ENCODE measurements at places on chromosomes 7 and 10.

DNA sequence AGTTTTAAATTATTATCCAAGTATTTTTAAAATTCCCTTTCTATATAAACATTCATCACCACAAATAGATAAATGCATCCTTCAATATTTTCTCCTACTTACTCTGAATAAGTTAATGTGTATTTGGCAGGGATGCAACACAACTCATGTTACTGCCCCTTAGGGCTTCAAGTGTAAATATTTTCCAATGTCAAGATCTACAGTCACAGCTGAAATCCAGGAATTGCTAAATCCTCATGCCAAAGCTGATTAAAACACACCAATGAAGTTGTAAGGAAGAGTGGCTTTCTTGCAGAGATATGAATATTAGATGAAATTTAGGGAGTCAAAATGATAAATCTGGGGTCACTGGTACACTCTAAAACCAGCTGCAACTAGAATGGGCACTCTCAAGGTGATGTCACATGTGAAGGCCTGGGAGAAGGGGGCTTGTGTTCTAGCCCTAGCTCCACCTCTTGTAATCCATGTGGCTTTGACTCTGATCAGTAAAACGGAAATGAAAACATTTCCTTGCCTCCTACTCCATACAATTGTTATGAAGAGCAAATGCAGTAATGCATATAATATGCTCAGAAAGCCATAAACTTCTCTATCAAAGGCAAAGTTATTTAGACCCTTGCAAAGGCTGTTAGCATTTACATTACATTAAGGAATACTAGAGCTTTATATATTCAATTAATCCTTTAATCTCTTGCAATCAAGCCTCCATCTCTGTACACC, 228.1 kb upstream of the NFE2L3 start:
- DNase-seq: no peak

GRCh38 chr10:99979066-99979685, 30.6 kb downstream of the DNMBP start:
- DNase-seq: no peak

DNA sequence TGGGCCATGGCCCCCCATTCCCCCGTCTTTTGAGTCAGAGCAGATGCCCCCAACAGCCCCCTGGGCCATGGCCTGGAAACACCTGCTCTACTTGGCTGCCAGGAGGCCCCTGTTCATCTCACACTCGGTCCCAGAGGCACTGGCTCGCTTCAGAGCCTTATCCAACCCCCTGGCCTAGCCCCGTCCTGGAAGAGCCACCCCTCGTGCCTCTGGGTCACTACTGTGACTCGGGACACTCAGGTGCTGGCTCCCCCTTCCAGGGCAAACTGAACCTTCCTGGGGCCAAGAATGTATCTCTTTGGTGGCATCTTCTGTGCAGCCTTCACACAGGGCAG, 7.0 kb downstream of the POLR2J start:
- no peak for DNase-seq

DNA sequence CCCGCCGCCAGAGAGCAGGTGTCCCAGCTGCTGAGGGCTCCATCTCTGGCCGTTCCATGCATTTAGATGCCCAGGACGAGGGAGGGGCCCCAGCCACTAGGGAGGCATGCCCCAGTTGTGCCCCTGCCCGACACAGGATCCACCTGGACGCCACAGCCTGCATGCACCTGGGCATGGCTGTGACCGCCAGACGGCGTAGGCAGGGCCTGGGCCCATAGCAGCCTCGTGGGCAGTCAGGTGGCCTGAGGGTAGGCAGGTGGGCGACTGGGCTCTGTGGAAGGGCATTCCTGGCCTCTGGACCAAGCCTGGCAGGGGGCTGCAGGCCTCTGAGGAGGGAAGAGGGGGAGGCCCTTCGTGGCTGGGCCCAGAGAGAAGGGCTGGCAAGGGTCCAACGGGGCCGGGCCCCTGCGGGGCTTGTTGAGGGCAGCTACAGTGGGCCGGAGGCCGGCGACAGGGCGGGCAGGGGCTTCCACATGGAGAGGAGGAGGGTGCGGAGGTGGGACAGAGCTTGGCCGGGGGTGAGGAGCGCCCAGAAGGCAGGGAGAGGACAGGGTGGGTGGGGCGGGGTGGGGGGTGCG, 76.0 kb upstream of the NKX6-2 start:
- no peak for DNase-seq

- no peak for DNase-seq
These were observed 21.9 kb downstream of the CDK13 start for GRCh38 chr7:39971924-39972323.

DNA sequence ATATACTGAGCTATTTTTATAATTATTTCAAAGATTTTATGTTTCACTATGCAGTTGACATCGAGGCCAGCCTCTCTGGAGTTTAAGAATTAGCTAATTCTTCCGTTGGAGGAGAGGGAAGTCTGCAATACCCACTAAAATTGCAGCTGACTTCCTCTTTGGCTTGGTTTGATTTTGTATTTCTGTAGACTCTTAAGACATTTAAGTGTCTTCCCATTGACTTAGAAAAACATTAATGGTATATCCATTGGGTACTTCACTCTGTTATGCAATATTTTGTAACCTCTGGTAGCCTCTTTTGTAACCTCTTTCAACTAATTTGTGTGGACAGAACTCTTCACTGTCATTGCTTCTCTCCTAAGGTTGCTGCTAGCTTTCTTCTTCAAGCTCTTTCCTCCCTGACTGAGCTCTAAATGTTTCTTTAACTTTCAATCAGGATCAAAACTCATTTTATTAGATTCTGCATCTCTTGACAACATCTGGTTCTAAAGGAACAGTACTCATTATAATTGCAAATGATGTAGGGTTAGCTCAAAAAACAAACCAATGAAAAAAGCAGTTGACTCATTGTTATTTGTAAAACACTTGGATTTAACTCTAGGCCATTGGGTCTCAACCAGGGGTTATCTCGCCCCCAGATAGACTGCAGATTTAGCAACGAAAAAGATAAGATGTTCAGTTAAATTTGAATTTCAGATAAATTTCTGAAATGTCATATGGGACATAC, 1.7 kb upstream of the ANKRD22 start:
- DNase-seq: no peak

- no peak for DNase-seq
These were observed 1.4 kb downstream of the FAM3C start for GRCh38 chr7:121394709-121395140.

DNA sequence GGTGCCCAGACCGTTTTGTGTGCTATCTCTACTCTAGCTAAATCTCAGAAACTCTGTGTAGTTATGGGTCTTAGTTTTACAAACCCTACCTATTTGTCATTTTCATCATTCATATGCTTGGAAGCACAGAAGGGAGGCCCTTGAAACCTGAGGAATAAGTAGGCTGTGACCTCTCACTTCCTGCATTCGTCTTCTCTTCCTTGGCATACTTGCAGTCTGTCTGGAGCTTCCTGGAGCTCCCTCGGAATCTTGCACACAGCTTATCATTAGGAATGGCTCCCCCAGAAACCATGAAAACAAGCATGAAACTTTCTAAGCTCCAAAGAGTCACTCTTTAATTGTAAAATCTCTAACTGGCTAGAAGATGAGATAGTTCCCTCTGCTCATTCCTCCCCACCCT, 376.9 kb upstream of the MYO3A start:
- DNase-seq: no peak

- DNase-seq: peak; percentile 15
These were observed 46.8 kb downstream of the PDE1C start for GRCh38 chr7:32023376-32023775.

- no peak for DNase-seq
These were observed 59.7 kb downstream of the MET start for GRCh38 chr7:116731445-116732335.

- no peak for DNase-seq
These were observed 89.8 kb upstream of the HPS1 start for GRCh38 chr10:98536551-98536950.

DNA sequence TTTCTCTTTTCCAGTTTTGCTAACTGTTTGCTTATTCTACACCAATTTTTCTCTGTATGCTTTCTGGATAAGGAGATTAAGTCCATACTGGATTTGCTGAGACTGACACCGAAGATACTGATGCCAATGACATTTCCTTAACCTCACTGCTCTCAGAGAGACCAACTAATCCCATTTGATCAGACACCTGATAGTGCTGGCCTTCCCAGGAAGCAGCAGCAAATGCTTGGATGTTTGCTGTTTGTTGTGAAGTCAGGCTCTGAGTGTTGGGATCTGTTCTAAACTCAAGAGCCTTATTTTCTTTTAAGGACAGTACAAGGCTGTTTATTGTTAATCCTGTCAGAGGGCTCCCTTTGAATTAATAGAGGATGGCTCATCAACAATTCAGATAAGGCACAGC, 143.3 kb downstream of the ANK3 start:
- DNase-seq: no peak
